H9 (cell line): ENCODE measurements at places on chromosomes 2 and 18.

- DNase-seq: peak; percentile 52
Measured at GRCh38 chr2:9378433-9379390, 44.6 kb downstream of the ITGB1BP1 start.

DNA sequence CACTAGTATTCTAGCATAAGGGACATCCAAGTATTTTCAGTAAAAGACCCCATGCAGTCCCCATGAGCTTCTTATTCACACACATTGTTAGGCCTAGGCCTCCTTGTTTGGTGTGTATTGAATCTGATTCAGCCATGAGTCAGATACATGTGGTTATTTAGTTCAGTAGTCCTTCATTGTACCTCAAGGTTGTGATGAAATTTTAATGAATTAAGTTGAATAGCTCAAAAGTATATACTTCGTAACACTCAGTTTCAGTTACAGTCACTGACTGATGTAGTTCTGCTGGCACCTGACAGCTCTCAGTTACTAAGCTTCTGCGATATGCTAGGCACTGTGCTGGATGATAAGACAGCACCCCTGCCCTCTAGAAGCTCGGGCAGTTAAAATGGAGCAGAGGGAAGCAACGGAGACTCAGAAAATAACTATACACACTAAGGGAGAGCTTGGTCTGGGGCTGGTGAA lies 86.4 kb downstream of the XRCC5 start:
- DNase-seq: no peak

DNA sequence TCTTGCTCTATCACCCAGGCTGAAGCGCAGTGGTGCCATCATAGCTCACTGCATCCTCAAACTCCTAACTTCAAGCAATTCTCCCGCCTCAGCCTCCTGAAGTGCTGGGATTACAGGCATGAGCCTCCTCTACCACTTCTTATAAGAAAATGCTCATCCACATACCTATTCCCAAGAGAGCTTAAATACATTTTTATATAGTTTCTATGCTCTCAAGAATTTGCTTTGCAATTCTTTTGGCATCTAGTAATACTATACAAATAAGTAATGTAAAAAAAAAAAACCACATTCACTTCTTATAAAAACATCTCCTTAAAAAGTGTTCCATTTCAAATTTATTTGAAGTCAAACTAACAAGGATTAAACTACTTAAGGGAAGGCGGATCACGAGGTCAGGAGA lies 197.3 kb downstream of the DNAH7 start:
- no peak for DNase-seq

- DNase-seq: no peak
Measured at GRCh38 chr18:45111502-45111848, 430.8 kb downstream of the SETBP1 start.
